ENCODE measurements at places on chromosomes 3 and 15.

GRCh38 chr15:31497838-31498237, 171.2 kb downstream of the KLF13 start:
- DNase-seq, result no peak

DNA sequence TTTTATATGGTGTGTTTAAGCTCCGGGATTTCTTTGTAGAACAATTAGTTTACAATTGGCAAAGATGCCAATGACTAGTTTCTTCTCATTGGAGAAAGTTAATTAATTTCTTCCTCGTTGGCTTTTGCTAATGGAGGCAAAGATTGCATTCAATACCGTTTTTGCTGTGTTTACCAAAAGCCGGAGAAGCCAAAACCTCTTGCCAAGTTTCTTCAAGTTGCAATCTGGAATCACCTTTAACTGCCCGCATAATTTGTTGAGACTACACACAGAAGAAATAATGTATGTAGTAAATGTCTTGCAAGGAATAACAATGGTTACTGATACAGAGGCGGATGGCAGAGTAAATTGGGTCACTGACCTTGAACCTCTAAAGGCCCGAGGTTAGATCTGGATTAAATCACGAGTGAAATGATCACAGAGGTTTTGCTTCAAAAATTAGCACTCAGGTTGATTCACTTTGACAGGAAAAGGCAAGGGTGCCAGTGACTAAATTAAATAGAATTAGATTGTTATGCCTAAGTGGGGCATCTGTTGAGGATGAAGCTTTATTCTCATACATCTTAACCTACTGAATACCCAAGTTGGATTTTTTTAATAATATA, 732.1 kb upstream of the NR2F2 start:
- no peak for DNase-seq

GRCh38 chr15:52228921-52229320, 37.7 kb upstream of the GNB5 start:
- no peak for DNase-seq

- no peak for DNase-seq
Measured at GRCh38 chr3:77281721-77282120, 241.8 kb downstream of the ROBO2 start.

GRCh38 chr3:98246142-98246541, 17.9 kb upstream of the OR5H6 start:
- DNase-seq, result no peak

Measured in NCI-H1048 (cell line).